ENCODE measurements at places on chromosomes 7 and 10. TPM values are rescaled to one million over a fixed set of nuclear protein-coding genes. Genes with fewer than 3 reads are reported as not detected.

- no peak for DNase-seq
Measured at GRCh38 chr7:156151078-156151477, 338.8 kb upstream of the SHH start.

- DNase-seq: no peak
Measured at GRCh38 chr7:118288098-118288497, 63.6 kb downstream of the ANKRD7 start.

DNA sequence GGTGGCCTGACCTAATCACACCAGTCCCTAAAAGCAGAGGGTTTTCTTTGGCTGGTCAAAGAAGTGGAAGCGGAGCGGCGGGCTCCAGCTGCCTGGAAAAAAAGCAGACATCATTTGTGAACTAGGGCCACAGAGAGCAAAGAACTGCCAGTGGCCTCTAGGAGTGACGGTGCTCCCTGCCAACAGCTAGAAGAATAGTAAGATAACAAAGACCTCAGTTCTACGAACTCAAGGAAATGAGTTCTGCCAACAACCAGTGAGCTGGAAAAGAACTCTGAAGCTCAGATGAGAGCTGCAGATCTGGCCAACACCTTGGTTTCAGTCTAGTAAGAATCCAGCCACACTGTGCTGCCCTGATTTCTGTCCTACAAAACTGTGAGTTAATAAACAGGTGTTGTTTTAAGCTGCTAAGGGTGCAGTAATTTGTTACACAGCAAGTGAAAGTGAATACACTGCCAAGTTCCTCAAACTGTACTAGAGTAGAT lies 178.0 kb downstream of the SRPK2 start:
- no peak for DNase-seq

- no peak for DNase-seq
Measured at GRCh38 chr10:6583447-6583846, 3.4 kb upstream of the PRKCQ start.

The AMZ1 gene
- polyA plus RNA-seq: not detected

The DYNC1I1 gene
- 0.18 TPM for polyA plus RNA-seq

The AQP1 gene
- 0.09 TPM for polyA plus RNA-seq

The LDB3 gene
- not detected for polyA plus RNA-seq

Data from foreskin keratinocyte (primary cell).